Fibroblast of mammary gland (primary cell): ENCODE measurements at places on chromosomes 1 and 21.

DNA sequence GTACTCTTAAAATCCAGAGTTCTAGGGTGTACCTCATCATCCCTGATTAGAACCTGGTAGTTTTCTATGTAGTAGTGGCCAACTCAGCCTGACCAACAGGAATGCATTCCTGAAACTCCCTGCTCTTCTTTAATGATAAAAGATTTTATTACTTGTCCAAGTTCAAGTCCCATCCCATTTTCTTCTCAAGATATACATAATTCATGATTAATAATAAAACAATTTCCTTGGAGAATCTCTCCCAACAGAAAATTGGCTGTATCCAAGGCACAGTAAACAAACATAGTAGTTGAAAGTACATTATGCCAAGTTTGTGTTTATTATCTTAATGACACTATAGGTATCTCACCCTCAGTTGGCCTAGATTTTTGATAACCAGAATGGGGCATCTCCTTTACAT, 714.1 kb upstream of the ADAMTS5 start:
- DNase-seq = peak; percentile 37

DNA sequence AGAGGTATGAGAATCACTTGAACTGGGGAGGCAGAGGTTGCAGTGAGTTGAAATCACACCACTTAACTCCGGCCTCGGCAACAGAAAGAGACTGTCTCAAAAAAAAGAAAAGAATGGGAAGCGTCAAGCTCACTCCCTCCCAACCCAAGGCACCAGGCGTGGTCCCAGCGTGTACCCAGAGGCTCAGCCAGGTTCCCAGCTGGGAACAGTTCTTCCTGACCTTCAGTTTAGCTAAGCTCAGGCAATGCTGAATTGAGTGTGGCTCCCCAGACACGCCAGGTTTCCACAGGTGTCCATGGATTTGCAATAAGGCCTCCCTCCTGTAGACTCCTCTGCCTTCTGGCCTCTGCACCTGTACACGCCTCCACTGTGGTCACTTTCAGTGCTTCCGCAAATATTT, 140.7 kb upstream of the TMEM51 start:
- no peak for DNase-seq

GRCh38 chr1:228544921-228545591, 57.9 kb downstream of the RNF187 start:
- DNase-seq = no peak

- DNase-seq = no peak
Observed at GRCh38 chr1:3197781-3198316, 128.8 kb downstream of the PRDM16 start.

DNA sequence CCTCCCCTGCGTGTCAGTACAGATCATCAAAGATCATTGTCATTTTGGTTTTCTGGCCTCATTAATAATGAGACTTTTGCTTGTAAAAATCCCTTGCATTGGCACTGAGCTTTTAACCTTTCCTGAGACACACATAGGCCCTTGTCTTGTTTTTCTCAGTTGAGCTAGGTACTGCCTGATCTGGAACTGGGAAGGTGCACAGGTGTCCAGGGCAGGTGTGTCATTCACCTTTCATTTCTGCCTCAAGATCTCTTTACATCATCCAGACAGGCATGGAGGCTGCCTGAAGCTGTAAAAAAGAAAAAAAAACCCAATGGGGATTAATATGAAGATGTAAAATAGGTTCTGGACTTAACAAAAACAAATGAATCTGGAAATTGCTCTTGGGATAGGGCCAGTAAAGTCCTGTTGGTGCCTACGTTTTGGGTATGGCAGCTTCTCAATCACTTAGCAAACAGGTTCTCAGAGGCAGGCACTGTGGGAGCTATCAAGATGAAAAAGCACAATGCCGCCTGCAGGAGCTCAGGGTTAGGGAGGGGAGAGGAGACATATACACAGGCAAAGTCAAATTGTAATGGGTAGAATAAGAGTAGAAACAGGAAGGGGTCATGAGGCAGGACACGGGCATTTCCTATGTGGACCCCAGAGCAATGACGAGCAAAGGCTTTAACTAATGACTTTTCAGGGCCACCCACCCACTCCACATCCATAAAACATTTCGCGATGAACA, 1.0 kb upstream of the KCNC4 start:
- DNase-seq = no peak

DNA sequence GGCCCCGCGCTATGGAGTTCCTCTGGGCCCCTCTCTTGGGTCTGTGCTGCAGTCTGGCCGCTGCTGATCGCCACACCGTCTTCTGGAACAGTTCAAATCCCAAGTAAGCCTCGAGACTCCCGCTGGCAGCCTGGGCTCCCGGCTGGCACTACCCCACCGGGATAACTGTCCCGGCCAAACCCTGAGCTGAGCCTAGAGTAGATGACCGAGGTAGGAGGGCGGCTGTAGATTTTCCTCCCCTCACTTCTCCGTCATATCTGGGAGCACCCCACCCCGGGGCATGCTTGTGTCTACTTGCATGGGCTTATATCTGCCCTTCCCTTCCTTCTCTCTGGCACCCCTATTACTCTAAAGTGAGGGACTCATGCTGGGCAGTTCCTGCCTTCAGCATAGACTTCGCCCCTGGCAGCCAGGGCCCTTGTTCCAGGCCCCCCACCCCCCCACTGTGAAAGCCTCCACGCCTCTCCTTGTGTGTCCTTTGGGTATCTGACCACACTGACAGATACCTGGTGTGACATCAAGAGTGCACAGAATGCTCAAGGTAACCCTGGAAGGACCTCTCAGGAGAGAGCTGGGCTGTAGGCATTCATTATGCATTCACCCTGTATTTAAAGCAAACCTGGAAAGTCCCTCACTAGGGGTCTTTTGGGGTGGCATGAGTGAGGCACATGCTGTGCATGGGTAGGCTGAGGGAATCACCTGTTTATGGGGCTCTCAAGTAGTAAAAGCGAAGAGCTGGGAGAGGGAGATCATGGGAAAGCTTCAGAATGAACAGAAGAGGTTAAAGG, 485 bp downstream of the EFNA1 start:
- DNase-seq = no peak

DNA sequence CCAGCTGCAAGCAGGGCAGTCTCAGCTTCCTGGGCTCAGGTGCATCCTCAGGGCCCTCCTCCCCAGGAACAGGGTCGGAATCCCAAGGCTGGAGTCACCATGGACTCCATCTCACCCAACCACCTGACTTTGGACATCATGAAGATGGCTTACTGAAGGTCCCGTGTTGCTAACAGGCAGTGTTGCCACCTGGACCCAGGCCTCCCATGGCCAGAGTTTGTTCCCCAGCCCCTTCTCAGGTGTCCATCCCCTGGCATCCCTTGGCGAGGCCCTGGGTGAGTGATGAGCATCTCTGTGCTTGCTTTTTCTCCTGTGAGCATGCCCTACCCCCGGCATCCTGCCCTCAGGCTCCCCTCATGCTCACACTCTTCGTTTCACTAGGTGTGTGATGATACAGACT, 101.7 kb upstream of the EDN2 start:
- DNase-seq = no peak

DNA sequence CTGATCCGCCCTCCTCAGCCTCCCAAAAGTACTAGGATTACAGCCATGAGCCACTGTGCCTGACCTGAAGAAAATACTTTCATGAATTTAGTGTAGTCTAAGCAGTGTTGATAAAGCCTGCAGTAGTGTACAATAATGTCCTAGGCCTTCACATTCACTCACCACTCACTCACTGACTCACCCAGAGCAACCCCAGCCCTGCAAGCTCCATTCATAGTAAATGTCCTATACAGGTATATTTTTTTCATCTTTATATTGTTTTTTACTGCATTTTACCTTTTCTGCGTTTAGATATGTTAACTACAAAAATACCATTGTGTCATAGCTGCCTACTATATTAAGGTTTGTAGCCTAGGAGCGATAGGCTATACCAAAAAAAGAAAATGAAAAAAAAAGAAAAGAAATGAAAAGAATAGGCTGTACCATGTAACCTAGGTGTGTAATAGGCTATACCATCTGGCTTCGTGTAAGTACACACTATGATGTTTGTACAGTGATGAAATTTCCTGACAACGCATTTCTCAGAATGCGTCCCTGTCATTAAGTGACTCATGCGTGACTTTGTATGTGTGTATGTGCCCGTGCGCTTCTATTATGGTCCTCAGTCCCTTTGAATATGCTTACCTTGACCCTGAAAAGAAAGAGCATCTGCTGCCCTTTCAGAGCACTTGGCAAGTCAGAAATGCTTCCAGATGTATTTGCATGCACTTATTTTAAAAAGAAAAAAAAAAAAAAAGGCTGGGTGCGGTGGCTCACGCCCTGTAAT, 9.2 kb upstream of the SLAMF8 start:
- DNase-seq = peak; percentile 63

DNA sequence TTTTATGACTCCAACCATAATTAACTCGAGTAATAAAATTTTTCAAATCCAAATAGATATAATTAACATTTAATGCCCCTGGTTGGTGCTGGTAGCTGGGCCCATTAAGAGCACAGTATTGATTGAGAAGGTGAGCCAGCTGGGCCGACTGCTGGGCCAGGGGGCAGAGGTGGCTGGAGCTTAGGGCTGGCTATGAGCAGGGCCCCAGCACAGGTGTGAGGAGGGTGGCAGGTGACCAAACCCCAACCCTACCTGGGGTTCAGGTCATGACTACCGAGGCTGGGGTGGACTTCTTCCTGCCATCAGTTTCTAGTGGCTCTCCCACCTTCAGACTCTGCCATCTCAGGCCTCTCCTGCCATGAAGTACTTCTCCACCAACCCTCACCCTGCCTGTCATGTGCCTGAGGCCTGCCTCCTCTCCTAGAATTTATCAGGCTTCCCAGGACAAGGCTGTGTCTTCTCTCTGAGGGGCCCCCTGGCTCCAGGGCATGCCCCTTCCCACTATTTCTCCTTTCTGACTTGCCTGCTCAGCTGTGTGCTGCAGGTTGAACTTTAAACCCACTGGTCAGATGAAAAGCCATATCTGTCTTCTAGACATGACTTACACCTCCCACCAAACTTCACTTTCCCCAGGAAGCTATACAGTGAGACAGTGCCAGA, 85.6 kb downstream of the TMEM53 start:
- DNase-seq = no peak

GRCh38 chr1:35659589-35659988, 18.3 kb upstream of the PSMB2 start:
- no peak for DNase-seq

DNA sequence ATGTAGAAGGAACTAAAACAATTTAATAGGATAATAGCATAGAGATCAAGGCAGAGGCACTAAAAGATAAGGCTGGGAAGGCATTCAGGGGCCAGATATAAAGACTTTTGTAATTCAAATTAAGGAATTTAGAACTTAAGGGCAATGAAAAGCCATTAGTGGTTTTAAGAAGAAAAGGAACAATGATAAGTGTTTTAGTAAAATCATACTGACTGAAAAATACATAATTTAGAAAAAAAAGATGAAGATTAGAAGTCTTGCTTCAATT, 14.1 kb upstream of the RGS2 start:
- DNase-seq = no peak

DNA sequence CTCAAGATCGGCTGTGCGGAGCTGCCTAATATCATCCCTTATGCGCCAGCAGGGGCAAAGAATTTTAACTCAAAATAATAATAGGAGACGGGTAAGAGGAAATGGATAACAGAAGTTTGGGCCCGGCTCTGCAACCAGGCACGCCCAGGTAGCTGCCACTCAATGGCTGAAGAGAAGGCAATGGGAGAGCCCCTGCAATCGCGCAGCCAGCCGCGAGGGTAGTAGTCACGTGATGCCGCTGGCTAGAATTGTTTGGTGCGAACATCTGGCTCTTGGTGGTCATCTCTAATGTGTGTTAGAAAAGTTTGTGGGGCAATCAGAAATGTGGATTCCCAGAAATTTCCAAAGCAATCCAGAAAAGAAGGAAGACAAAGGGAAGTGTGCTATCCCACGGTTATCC, 12.3 kb downstream of the BARHL2 start:
- no peak for DNase-seq

- no peak for DNase-seq
Observed at GRCh38 chr1:100168051-100168450, 10.0 kb downstream of the LRRC39 start.

- peak; percentile 62 for DNase-seq
Observed at GRCh38 chr1:21898326-21899200, 38.5 kb downstream of the HSPG2 start.

DNA sequence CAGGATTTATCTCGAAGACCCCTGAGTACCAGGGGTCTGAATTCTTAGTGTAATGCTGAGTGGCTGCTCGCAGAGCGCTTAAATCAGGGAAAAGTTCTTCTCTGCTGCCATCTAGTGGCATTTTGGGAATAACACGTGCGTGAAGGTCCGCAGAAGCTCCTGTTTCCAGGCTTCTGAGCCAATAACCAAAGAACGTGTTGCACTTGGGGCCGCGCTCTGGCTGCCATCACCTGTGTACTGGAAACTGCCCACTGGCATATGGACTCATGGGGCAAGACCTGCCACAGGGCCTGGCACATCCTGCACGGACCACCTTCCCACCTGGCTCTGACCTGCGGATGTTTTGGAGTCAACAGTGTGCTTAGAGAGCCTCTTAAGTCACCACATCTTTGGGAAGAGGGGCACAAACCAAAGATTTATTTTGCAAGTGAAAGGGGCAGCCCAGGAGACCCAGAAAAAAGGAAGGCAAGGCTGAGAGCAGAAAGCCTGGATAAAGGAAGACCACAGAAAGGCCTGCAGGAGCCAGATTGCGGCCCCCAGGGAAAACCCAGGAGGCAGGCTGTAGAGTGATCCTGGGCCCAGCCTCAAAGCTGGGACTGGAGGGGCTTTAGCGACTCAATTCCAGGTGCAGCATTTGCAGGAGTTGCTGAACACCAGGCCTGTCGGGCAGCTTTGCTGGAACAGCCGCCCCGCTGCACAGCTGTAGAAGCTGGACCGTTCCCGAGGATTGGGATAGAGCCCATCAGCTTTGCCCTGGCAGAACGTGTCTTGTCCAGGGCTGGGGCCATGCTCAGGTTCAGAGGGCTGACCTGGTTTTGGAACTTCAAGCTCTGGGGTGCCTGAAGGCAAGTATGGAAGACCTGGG, 13.0 kb downstream of the CHIT1 start:
- DNase-seq = peak; percentile 68

DNA sequence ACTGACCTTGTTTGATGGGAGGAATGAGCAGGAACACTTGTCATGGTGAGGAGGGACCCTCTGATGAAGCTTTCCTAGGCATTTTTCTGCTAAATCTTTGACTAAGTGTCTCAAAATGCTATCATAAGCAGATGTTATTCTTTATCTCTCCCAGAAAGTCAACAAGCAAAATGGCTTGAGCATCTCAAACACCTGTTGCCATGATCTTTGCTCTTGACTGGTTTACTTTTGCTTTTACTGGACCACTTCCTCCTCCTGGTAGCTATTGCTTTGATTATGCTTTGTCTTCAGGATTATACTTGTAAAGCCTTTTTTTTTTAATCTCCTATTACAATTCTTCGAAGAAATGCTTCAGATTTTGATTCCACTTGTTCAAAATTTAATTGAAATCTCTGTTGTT, 157.4 kb downstream of the GPR52 start:
- DNase-seq = no peak

DNA sequence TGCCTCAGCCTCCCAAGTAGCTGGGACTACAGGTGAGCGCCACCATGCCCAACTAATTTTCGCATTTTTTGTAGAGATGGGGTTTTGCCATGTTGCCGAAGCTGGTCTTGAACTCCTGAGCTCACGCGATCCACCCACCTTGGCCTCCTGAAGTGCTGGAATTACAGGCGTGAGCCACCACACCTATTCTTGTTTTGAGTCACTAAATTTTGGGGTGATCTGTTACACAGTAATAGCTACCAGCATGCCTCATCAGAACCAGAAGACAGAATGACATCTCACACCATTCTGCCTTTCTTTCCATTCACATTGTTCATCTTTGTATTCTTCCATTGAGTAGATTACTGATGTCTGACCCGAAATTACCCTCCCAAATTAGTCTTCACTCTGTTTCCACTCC, 9.1 kb downstream of the RHBDL2 start:
- no peak for DNase-seq

GRCh38 chr1:3455670-3456448, 1.4 kb downstream of the ARHGEF16 start:
- no peak for DNase-seq
